ENCODE measurements at places on chromosomes 4 and X.

GRCh38 chrX:45479196-45479834 is 278.6 kb upstream of the DIPK2B start:
- no peaks in the 10 kb centered on the region for H3K4me1 ChIP-seq
- no peaks in the 10 kb centered on the region for H3K36me3 ChIP-seq
- H3K4me3 ChIP-seq: no peak overlapping the region
- no peak overlapping the region for H3K27ac ChIP-seq

- no peak overlapping the region for H3K4me3 ChIP-seq
- H3K4me1 ChIP-seq: no peaks in the 10 kb centered on the region
- no peaks in the 10 kb centered on the region for H3K27me3 ChIP-seq
- no peaks in the 10 kb centered on the region for H3K36me3 ChIP-seq
These were observed 72.4 kb downstream of the ANKRD50 start for GRCh38 chr4:124640022-124640730.

GRCh38 chr4:154743683-154744340 is at the start of gene LRAT:
Gene LRAT, plus strand, starts transcription at chr4:154744000. Its CDS starts 327 bp downstream, at chr4:154744327.
- no peaks in the 10 kb centered on the region for H3K36me3 ChIP-seq
- peaks cover 64% of the 10 kb centered on the region for H3K27me3 ChIP-seq
- peak; percentile 81 for DNase-seq
- peaks cover 8% of the 10 kb centered on the region for H3K4me1 ChIP-seq
- H3K4me3 ChIP-seq: peak within 1 kb of the TSS; percentile 54
- H3K27ac ChIP-seq: no peak within 1 kb of the TSS

DNA sequence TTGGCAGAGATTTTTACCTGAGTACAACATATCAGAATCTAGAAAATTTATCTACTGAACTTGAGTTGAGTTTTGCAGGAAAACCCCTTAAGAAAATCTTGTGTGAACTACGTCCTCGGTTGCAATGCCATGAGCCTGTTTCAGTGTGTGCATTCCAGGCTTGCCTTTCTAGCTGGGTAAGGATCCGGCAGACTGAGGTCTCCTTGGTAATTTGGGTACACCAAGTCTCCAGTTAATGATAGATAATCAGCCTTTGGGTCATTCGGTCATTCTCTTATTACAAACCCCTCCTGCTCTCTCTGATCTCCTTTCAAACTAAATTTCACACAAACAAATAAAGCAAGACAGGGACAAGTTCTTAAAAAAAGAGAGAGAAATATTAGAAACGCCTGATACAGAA is 5.9 kb upstream of the HAND2 start:
- H3K4me1 ChIP-seq: peaks cover 21% of the 10 kb centered on the region
- DNase-seq: no peak
- H3K36me3 ChIP-seq: no peaks in the 10 kb centered on the region
- no peak overlapping the region for H3K27ac ChIP-seq
- no peak overlapping the region for H3K4me3 ChIP-seq

GRCh38 chrX:17409566-17410290 is 34.7 kb downstream of the NHS start:
- no peak overlapping the region for H3K4me3 ChIP-seq
- H3K27me3 ChIP-seq: no peaks in the 10 kb centered on the region
- DNase-seq: no peak
- no peaks in the 10 kb centered on the region for H3K36me3 ChIP-seq

- no peak overlapping the region for H3K4me3 ChIP-seq
- DNase-seq: no peak
- H3K36me3 ChIP-seq: no peaks in the 10 kb centered on the region
These were observed 93.1 kb downstream of the PCDH19 start for GRCh38 chrX:100316987-100317386.

DNA sequence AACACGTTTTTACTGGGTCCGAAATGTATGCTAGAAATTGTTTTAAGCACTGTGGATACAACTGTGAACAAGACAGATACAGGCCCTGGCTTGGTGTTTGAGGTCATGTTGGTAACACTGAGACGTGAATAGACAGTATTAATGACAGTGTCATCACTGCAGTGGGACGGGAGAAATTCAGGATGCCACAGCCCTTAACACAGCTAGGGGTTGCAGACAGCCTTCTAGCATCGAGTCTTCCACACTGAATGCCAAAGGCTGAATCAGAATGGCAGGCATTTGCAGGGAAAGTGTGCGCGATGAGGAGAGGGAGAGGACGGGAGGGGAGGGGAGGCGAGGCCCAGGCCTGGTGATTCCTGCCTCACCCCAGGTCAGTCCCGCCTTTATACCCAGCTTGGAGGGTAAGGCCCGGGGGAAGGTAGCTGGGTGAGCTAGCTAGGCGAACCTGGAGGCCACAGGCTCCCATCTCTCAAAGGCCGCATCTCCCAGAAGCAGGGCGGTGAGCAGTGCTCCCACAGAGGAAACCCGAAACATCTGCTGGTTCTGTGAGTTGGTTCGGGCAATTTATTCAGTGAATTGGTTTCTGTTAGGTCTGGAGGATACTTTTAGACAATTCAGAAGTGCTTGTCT is 44.1 kb upstream of the CLDN24 start:
- H3K27ac ChIP-seq: no peak overlapping the region
- no peaks in the 10 kb centered on the region for H3K4me1 ChIP-seq
- DNase-seq: no peak
- H3K4me3 ChIP-seq: no peak overlapping the region
- no peaks in the 10 kb centered on the region for H3K36me3 ChIP-seq

DNA sequence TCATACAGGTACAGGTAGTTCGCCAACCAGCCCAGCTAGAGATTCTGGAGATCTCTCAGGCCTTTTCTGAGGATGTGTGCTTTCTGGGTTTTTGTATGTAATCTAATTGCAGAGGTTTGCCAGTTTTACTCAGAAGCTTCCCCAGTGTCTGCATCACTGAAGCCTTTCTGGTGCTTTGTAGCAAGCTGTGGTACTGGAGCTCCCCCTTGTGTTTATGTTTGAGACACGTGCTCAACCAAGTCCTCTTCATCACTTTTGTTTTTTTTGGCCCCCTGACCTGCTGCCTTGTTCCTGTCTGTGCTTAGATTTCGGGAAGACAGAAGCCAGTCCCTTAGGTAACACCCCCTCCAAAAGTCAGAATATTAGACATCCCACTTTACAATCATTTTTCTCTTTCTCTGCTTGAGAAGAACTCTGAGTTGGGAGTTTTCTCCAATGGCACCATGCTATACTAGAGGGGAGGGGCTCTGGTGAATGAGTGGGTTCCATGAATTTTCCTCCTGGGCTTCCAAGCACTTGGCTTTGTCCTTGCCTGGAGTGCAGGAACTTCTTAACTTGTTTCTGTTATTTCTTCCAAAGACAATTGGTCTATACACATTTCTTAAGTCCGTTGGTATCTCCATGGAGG is 128.4 kb upstream of the TBC1D9 start:
- peak; percentile 86 for DNase-seq
- H3K27me3 ChIP-seq: no peaks in the 10 kb centered on the region
- H3K4me3 ChIP-seq: no peak overlapping the region
- H3K36me3 ChIP-seq: no peaks in the 10 kb centered on the region

DNA sequence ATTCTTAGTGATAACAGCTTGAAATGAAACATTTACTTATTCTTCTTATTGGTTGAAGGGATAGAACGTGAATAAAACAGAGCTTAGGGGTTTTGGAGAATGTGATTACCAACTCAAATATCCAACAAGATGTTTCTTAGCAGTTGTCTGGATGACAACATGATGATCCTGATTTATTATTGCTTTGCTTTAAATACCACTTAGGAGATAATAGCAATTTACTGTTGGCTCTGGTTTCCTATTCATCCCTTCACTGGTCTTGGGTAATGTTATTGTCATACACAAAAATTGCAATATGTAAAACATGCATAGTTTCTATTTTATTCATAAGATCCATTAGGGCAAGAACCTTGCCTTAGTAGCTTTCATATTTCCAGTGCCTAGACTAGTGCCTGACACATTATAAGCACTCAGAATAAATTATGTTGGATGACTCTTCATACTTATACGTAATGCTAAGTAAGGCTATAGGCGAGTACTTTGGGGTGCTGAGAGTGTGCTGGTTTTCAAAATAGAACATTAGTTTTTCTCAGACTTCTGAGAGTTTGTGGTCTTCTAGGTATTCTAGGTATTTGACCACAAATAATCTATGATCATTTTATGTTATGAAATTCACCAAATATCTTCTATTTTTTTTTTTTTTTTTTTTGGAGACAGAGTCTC is 58.6 kb upstream of the PGRMC2 start:
- H3K4me3 ChIP-seq: no peak overlapping the region
- peaks cover 5% of the 10 kb centered on the region for H3K4me1 ChIP-seq
- no peaks in the 10 kb centered on the region for H3K27me3 ChIP-seq
- no peaks in the 10 kb centered on the region for H3K36me3 ChIP-seq
- DNase-seq: no peak

GRCh38 chr4:145772347-145772746 is 92.4 kb downstream of the C4orf51 start:
- H3K36me3 ChIP-seq: peaks cover 42% of the 10 kb centered on the region
- H3K27ac ChIP-seq: no peak overlapping the region
- H3K4me3 ChIP-seq: no peak overlapping the region
- DNase-seq: no peak
- H3K27me3 ChIP-seq: no peaks in the 10 kb centered on the region

DNA sequence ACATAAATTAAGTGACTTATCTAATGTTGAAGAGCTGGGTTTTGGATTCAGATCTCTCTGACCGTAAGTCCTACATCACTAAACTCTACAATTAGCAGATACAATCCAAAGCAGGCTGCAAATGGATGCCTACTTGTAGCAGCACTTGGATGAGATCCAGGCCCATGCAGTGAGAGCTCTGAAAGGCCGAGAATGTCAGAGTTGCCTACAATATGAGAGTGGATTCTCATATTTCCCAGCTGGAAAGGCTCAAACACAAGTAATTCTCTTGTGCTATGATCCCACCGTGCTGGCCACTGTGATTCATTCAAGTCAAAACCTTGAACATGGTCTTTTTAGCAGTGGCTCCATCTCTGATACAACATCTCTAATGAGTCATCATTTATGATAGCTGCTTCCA is 125.4 kb upstream of the CHRDL1 start:
- H3K27me3 ChIP-seq: no peaks in the 10 kb centered on the region
- H3K4me3 ChIP-seq: no peak overlapping the region
- no peaks in the 10 kb centered on the region for H3K36me3 ChIP-seq
- no peak overlapping the region for H3K27ac ChIP-seq
- no peaks in the 10 kb centered on the region for H3K4me1 ChIP-seq

DNA sequence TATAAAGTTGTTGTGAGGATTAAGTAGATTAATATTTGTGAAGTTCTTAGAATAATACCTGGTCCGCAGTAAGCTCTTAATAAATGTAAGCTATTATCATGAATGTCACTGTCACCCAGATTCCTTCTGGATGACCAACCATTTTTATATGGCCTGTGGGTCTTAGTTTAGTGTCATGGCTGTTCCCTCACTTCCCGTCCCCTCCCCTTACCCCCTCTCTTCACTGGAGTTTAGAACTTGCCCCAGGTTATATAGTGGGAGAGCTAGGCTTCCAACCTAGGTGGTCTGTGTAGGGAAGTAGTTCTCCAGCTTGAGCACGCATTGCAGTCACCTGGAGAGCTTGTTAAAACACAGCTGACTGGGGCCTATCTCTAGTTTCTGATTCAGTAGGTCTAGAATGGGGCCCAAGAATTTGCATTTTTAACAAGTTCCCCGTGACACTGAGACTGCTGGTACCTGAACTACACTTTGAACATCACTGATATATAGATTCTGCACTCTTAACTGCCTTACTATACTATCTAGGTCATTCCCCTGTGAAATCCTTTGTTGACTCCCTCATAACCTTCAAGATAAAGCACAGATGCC is 66.9 kb upstream of the PLAC1 start:
- H3K4me3 ChIP-seq: no peak overlapping the region
- H3K36me3 ChIP-seq: no peaks in the 10 kb centered on the region
- H3K27ac ChIP-seq: no peak overlapping the region
- DNase-seq: no peak
- no peaks in the 10 kb centered on the region for H3K27me3 ChIP-seq
- H3K4me1 ChIP-seq: no peaks in the 10 kb centered on the region

DNA sequence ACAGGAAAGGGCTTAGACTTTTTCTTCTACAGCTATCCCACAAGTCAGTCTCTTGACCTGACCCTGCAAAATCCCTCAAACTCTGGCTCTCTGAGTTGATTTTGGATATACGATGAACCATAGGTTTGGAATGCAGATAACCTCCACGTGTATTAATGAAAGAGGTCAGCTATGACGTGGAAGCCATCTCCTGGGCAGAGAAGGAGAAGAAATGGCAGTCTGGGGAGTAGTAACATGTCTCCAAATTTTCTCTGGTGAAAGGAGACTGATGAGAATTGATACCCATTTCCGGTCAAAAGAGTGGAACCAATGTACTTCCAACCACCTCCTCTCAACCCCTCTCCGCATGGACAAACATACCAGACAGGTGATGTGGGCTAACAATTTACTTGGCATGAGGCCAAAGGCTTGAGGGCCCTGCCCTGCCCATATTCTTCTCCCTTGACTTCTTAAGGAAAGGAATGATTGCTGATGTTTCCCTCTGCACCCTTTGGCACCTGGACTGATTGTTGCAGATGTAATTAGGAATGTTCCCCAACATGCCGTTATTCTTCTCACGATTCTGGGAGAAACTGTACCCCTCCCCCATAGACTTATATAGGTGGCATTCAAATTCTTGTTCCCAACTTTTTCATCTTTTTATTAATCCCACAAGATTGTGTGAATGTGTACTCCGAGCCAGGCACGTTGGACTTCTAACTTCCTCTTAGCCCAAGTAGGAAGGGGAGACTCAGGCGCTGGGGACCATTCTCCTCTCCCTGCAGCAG is 580 bp upstream of the PLS3 start:
- H3K4me1 ChIP-seq: peaks cover 24% of the 10 kb centered on the region
- no peaks in the 10 kb centered on the region for H3K27me3 ChIP-seq
- H3K27ac ChIP-seq: peak overlapping the region; percentile 95
- peak overlapping the region; percentile 89 for H3K4me3 ChIP-seq
- peak; percentile 66 for DNase-seq

GRCh38 chr4:6404611-6405396 is 67.6 kb downstream of the PPP2R2C start:
- H3K36me3 ChIP-seq: no peaks in the 10 kb centered on the region
- H3K4me3 ChIP-seq: no peak overlapping the region
- DNase-seq: no peak

DNA sequence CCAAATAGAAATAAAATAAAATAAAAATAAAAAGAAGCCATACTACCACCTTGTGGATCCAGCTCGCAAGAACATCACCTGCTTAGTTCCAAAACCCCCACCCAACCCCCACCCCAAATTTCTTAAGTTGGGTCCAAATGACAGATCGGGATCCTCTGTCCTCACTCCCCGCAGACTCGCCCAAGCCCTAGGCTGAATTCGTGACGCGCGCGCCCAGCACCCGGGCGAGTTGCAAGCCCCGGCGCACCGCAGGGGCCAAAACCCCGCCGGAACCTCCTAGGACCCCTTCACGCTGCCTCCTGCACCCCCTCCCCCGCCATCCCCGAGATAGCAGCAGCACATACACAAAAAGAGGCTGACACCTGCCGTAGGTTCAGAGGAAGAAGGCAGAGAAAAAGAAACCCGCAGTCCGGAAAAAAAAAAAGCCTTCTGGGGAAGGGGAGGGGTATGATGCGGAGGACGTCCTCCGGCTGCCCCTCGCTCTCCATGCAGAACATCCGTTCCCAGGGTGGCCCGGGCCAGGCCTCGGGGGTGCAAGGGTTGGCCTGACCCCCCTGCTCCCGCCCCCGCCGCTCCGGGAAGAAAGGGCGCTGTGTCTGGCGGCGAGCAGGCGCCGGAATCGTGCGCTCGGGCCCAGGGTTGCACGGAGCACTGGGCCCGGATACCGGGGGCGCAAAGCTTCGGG is 2.6 kb downstream of the NLGN4X start:
- H3K4me1 ChIP-seq: no peaks in the 10 kb centered on the region
- peaks cover 44% of the 10 kb centered on the region for H3K27me3 ChIP-seq
- H3K4me3 ChIP-seq: peak overlapping the region; percentile 65
- H3K27ac ChIP-seq: no peak overlapping the region
